ENCODE measurements at places on chromosomes 5 and 9.
A peak's percentile ranks its signal among the peaks of the same experiment; 100 is the strongest.

- DNase-seq: no peak
Measured at GRCh38 chr5:179608131-179608581, 15.3 kb downstream of the HNRNPH1 start.

DNA sequence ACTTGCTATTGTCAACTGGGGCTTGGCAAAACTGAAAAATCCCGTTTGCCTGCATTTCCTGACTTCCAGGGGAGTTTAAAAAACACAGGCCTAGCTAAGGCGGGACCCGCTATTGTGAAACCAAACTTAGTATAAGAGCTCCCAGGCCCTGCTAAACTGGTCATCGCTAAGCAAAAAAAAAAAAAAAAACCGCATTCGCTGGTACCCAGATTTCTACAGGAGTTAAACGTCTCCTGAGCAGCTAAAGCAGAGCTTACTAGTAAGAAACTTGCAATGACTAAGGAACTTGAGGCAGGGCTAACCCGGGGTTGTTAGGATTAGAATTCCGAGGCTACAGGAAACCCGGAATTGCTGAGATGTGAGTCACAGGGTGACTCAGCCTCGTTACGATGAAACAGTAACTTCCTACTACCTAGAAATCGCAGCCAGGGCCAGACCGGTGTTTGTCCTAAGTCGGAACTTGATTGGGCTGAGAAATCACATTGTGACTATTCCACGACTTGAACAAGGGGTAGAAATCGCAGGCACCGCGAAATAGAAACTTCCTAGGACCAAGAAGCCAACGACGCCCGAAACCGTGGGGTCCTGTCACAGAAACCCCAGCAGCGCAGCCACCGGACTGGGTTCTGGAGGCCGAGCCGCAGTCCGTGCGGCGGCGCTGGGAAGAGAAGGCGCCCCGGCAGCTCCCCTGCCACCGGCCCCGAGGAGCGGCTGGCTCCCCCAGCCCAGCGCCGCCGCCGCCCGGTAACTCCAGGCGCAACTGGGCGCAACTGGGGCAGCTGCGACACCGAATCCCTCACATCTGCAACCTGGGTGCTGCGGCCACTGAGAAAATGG, 89.4 kb downstream of the ANXA2R start:
- DNase-seq: peak; percentile 33

GRCh38 chr5:27592231-27592630, 553.8 kb upstream of the CDH9 start:
- DNase-seq: no peak

- no peak for DNase-seq
Measured at GRCh38 chr5:113390224-113390623, 44.6 kb downstream of the TSSK1B start.

GRCh38 chr5:179135441-179136215, 75.5 kb downstream of the ZNF354C start:
- no peak for DNase-seq

DNA sequence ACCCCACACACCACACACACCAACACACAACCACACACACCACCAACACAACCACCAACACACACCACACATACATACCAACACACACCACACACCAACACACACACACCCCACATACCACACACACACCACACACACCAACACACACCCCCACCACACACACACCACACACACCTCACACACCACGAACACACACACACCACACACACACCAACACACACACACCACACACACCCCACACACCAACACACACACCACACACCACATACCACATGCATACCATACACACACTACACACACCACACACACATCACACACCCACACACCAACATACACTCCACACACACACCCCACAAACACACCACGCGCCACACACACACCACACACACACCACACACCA, 171.4 kb downstream of the GOLPH3 start:
- DNase-seq: no peak

DNA sequence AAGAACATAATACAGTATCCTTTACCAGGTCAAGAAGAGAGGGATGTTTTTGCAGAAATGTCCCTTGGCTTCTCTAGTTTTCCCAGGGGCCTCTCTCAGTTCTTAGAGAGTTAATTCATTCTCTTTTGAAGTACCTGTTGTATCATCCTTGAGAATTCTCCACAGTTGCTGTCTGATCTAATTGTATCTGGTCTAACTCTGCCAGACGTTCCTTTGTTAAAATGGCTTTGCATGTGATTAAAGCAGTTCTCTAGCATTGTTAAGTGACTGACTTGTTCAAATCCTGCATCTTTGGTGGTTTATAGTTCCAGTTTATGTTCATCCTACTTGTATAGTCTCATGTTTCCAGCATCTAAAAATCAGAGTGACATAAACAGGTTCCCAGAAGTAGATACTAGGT, 65.0 kb downstream of the KIAA1958 start:
- no peak for DNase-seq

GRCh38 chr5:9015937-9016270, 530.0 kb downstream of the SEMA5A start:
- DNase-seq: no peak
